ENCODE measurements at places on chromosomes 7 and 10.
A peak's percentile ranks its signal among the peaks of the same experiment; 100 is the strongest.

DNA sequence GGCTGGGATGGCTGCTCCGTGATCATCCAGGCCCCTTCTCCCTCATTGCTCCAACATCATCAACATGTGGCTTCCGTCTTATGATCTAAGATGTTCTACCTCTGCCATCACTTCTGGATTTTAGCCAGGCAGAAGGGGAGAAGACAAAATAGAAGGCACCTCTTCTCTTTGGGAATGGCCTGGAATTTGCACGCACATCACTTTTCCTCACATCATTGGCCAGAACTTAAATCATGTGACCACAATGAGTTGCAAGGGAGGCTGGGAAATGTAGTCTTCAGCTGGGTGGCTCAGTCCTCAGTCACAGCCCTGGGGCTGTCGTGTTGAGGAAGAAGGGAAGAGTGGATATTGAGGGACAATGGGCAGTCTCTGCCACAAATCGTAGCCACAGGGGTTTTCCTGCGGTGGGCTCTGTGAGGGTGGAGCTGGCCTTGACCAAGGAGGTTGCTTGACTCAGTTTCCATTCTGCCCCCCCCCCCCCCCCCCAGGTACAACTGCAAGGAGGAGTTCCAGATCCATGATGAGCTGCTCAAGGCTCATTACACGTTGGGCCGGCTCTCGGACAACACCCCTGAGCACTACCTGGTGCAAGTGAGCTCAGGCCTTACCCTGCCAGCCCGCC lies 50.3 kb downstream of the PALD1 start:
- DNase-seq, result peak; percentile 81

DNA sequence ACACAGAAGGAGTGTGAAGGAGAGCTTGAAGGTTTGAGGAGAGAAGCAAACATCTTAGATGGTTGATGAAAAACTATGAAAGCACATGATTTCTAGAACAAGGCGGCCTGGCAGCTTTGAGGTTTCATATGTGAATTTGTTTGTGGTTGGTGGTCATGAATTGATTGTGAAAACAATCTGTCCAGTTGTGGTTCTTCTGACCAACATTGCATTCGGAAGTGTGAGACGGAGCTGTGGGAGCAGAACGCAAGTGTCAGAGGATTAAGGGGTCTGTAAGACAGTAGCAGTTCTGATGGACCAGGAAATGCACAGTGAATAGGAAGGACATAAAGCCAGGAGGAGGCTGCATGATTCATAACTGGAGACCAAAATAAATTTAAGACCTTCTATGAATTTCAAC lies 594.6 kb downstream of the NXPH1 start:
- DNase-seq, result no peak

- no peak for DNase-seq
Measured at GRCh38 chr10:124125305-124126116, 32.1 kb upstream of the CHST15 start.

DNA sequence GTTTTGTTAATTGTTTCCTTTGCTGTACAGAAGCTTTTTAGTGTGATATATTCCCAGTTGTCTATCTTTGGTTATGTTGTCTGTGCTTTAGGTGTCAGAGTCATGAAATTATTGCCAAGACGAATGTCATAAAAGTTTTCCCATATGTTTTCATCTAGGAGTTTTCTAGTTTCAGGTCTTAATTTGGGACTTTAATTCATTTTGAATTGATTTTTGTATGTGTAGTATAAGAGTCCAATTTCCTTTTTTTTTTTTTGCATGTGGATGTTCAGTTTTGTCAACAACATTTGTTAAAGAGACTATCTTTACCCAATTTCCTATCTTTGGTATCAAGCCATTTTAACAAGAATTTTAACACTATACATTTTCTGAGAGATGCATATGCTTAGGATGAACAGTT lies 432.2 kb downstream of the CNTNAP2 start:
- DNase-seq, result no peak

DNA sequence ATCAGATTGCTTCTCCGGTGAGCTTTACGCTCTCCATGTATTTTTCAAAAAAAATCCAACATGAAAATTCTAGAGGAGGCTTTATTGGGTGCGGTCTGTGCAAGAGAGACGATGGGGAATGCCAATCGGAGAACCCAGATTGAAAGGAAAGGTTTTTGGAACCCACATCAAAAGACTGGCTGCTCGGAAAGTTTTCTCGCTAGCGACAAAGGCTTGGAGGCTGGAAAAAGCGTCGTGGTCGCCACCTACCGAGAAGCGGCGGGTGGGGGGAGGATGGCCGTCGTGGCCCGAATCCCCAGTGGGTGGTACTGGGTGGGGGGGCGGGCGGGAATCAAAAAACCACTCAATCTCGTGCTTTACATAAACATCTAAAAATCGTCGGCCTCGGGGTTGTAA lies 1.1 kb upstream of the GTF2I start:
- DNase-seq, result peak; percentile 31

GRCh38 chr10:107444443-107444842 lies 279.9 kb upstream of the SORCS1 start:
- no peak for DNase-seq

DNA sequence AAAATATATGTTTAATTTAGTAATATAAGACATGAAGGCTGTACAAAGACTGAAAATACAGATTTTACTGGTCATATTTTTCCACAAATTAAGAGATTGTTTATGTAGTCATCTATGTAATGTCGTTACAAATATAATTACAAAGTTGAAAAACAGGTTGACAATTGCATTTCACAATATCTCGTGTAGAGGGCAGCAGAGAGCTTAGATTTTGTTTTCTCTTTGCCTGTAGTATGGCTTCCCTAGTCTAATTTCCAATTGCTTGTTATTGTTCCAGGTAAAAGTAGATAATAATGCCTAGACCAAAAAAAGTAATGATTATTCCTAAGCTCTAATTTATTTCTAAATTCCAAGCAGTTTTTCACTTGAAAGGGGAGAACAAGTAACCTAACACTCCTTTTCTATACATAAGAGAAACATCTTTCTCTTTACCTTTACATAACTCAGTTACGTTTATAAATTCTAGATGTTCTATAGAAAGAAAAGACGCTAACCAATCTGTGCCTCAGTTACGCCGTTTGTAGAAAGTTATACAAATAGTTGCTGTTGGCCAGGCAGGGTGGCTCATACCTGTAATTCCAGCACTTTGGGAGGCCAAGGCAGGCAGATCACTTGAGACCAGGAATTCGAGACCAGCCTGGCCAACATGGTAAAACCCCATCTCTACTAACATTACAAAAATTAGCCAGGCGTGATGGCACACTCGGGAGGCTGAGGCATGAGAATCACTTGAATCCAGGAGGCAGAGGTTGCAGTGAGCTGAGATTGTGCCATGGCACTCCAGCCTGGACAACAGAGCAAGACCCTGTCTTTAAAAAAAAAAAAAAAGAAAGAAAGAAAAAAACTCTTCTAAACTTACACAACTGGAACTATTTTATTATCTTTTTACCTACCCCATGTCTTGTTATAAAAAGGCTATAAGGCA lies 30.0 kb downstream of the NET1 start:
- peak; percentile 35 for DNase-seq

DNA sequence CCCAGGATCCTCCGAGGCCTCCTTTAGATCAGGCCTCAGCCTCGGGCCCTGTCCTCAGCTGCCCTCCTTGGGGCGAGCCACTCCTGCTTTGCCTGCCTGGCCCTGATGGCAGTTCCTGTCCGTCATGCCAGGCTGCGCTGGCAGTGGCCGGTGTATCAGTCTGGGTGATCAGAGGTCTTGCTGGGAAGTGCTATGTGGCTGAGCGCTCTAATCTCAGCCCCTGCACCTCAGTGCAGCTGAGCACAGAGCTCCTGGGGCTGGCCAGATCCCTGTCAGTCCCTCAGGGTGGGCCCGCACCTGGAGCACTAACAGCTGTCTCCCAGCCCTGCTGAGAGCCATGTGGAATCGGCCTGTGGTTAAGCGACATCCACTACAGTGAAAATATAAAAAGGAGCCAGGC lies 14.8 kb upstream of the CFAP46 start:
- DNase-seq, result no peak

- DNase-seq, result no peak
Measured at GRCh38 chr7:983616-984071, 663 bp downstream of the CYP2W1 start.

DNA sequence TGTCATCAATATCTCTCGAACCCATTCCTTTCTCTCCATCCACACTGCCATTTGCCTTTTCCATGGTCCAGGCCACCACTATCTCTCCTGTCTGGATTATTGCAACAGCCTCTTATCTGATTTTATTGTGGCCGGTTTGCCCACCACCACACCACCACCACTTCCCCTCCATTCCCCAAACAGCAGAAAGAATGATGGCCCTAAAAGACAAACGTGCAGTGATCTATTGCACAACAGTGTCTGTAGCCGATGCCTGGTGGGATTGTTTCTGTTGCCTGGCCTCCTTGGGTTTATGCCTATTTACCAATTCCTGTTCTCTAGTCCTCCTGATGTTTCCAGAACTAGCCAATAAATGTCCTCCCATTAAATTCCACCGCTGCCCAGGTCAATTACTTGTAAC lies 10.2 kb upstream of the ST8SIA6 start:
- DNase-seq, result no peak

DNA sequence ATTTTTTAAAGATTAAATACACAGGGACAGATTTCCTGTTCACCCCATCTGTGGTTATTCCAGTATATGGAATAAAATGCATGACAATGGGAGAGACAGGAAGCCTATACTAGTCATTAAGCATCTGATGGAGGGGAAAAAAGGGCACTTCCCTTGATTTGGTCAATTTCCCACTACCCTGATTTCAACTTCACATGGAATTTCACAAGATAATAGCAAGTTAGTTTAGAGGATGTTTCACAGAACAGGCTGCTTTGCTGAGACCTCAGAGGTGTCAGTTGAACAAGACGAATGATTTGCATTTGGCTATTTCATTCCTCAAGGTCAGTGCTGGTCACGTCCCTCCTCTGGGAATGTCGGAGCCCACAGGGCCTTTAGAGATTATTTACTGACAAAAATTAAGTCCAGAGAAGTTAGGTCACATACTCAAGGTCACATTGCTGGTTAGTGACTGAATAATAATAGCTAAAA lies 4.7 kb upstream of the ITPRIP start:
- no peak for DNase-seq

DNA sequence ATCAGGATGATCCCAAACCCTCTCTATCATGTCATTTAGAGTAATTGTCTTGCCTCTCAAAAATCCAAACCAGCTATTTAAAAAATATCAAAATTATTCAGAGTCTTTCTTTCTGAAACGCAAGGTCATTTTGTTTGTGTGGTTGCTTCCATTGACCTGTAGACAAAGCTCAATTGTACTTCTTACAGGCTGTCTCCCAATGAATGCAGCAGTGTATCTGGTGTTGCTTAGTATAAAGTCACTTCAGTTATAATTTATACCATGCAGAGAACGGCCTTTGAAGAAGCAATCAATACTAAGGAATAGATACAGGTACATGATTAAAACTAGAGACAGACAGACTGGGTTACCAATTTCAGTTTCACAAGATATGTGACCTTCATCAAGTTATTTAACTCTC lies 80.9 kb downstream of the DOCK4 start:
- no peak for DNase-seq

GRCh38 chr10:79383974-79384606 lies 36.8 kb downstream of the PPIF start:
- DNase-seq, result no peak

DNA sequence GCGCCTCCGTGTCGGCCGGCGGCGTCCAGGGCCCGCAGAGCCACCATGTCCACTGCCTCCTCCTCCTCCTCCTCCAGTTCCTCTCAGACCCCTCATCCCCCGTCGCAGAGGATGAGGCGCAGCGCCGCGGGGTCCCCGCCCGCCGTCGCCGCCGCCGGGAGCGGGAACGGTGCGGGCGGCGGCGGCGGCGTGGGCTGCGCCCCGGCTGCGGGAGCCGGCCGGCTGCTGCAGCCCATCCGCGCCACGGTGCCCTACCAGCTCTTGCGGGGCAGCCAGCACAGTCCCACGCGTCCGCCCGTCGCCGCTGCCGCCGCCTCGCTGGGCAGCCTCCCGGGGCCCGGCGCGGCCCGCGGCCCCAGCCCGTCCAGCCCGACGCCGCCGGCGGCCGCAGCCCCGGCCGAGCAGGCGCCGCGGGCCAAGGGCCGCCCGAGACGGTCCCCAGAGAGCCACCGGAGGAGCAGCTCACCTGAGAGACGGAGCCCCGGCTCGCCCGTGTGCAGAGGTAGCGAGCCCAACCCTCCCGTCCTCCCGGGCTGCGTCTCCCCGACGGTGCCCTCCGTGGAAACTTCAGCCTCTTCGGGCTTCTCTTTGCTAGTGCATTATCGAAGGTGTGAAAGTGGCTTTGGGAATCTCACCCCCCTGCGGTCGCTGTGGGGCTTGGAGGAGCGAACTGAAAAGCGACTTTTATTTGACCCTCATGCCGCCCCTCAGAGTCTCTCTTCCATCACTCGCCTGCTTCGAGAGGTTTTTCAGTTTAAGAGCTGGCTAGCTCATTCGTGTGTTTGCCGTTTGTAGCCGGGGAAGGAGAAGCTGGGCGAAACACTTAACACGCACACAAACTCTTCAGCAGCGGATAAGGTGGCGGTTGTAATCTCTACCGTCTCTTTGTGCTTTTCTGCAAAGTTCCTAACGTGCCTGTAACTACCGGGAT lies 975 bp downstream of the GLCCI1 start:
- peak; percentile 64 for DNase-seq

DNA sequence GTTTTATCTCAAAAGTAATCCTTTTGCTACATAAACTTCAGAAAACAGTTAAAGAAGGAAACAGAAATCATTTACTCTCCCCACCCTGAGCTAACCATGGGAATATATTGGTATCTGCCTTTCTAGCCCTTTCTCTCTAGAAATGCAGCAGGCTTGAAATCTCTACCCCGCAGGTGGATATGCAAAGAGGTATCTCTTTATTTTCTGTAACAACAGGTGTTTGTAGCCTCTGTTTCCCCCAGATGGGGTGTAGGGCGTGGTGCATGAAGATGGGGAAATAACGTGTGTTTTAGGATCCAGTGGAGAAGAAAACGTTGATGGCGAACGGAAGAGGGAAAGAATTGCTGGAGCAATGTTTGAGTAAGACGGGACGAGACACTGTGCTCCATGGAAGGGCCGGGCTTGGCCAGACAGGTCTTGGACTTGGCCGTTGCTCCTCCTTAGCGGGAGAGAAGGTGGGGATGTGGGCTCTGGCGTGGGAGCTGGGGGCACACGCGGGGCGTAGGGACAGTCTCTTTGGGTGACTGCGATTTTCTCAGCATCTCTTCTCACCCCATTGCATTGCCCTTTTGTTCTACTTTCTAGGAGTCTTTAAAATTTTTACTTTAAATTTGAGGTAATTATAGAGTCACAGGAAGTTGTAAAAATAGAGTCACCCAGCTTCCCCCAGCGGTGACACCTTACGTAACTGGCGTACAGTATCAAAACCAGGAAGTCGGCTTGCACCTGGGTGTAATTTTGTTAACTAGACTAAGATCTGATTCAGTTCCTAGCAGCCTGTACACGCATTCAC lies 82.9 kb downstream of the ELFN1 start:
- no peak for DNase-seq

Data from AG08396 (cell line).